Stimulated activated CD4-positive, alpha-beta T cell treated with anti-CD3 and anti-CD28 coated beads, Interleukin-12 subunit alpha, Interleukin-12 subunit beta, amount 100 ng/mL, for 4 hours (primary cell): ENCODE measurements at places on chromosomes 1 and 21.

DNA sequence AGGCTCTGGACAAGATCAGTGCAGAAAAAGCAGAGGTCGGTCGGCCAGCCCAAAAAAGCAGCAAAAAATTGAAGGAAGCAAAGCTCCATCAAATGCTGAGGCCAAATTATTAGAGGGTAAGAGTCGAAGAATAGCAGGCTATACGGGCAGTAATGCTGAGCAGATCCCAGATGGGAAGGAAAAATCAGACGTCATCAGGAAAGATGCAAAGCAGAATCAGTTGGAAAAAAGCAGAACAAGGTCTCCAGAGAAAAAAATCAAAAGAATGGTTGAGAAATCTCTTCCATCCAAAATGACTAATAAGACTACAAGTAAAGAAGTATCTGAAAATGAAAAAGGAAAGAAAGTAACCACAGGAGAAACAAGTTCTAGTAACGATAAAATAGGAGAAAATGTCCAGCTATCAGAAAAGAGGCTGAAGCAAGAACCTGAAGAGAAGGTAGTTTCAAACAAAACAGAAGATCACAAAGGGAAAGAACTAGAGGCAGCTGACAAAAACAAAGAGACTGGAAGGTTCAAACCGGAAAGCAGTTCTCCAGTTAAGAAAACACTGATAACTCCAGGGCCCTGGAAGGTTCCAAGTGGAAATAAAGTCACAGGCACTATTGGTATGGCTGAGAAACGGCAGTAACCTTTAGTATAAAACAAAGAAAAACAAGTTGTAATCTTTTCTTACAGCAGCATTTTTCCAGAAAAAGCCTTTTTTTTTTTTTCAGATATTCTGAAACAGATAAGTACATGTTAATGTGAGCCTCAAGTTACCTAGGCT, 75.7 kb downstream of the PHTF1 start:
- no peak for DNase-seq

DNA sequence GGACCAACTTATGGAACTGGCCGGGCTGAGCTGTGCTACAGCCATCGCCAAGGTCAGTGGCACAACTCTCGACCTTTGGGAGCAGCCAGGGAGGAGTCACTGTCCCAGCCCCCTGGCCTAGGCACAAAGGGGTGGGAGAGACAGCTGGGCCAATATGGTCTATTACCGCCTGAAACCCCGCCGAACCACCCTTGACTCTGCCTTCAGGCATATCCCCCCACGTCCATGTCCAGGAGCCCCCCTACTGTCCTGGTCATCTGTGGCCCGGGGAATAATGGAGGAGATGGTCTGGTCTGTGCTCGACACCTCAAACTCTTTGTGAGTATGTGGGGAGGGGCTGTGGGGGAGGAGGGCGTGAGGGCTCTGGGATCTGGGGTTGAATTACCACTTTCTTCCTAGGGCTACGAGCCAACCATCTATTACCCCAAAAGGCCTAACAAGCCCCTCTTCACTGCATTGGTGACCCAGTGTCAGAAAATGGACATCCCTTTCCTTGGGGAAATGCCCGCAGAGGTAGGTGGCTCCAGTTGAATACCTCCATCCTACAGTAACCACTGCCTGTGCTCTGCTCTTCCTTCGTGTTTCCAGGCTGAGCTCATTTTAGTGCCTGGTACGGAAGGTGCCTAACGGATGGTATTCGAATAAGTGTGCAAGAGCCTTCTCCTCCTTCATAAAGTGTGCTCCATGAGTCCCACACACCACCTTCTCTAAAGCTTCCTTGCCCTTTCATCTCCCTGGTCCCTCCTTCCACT, 758 bp downstream of the NAXE start:
- DNase-seq = no peak

- no peak for DNase-seq
These were observed 2.2 kb downstream of the SH3BP5L start for GRCh38 chr1:248823517-248824001.

GRCh38 chr1:17059391-17060305, 5.8 kb upstream of the SDHB start:
- no peak for DNase-seq

DNA sequence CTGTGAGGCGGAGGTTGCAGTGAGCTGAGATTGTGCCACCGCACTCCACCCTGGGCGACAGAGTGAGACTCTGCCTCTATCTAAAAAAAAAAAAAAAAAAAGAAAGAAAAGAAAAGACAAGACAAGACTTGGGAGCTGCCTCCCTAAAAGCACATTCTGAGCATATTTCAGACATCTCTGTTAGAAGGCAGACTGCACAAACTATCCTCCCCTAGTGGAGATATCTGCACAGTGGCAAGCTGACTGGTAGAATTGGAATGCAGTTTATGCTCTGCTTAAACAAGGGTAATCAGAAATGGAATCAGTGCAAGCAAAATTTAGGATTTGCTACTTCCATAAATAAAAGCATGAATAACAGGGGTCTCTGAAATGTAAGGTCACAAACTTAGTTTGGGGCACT, 31.8 kb downstream of the GNG4 start:
- no peak for DNase-seq

DNA sequence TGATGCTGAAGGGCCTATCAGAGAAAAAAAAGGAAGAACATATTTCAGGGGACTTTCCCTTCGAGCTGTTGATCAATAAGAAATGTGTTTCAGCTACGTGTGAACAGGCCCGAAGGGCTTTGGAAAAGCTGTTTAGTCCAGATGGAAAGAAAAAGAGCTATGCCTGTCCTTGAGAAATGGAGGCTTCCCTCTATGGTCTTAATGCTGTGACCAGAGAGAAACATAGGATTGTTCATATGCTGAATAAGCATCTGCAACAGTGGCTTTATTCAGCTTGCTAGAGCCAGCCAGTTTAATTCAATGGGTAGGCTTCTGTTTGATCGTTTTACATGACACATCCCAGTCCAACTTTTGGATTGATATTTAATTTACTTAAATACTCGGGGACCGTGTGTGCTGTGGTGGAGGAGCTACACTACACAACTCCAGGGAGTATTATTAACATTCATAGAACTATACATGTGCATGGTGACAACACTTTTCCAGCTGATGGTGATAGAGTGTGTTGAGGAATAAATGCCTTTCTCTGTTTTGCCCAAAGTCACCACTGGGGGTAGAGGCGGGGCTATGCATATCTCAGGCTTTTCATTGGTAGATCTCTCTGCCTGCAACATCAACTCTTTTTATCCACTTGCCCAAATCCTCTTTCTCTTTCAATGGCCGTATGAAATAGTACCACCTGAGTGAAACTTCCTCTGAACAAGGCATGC, 106.7 kb upstream of the C8B start:
- DNase-seq = no peak

- DNase-seq = no peak
These were observed 1.6 kb downstream of the CD247 start for GRCh38 chr1:167516404-167517388.

DNA sequence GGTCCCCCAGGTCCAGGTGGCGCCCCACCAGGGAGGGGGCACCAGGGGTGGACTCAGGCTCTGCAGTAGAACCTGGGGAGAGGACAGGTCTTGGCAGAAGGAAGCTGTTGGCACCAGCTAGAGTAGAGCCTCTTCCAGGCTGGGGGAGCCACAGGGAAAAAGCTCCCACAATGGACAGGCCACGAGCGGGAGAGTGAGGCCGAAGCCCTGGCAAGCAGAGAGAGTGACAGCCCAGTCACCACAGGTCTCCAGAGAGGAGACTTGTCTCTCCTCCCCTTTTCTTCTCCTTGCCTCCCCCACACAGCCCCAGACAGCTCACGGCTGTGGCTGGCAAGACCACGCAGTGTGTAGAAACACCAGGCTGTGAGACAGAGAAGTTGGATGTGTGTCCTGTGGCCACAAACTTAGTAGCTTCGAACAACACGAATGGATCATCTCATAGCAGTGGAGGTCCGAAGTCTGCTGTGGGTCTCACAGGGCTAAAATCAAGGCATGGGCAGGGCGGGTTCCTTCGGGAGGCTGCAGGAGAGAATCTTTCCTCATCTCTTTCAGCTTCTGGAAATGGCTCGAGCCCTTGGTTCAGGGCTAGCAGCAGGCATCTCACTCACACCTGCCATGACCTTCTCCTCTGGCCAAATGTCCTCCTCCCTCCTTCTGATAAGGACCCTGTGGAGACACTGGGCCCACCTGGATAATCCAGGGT, 3.3 kb downstream of the KRTAP12-4 start:
- DNase-seq = no peak
